Dermis microvascular lymphatic vessel endothelial cell (primary cell): ENCODE measurements at places on chromosomes 7 and 10. TPM values are rescaled to one million over a fixed set of nuclear protein-coding genes. Genes with fewer than 3 reads are reported as not detected.

GRCh38 chr10:58896229-58896628, 280.2 kb upstream of the PHYHIPL start:
- DNase-seq, result no peak

- peak; percentile 36 for DNase-seq
These were observed 37.7 kb downstream of the ASB13 start for GRCh38 chr10:5628451-5629302.

DNA sequence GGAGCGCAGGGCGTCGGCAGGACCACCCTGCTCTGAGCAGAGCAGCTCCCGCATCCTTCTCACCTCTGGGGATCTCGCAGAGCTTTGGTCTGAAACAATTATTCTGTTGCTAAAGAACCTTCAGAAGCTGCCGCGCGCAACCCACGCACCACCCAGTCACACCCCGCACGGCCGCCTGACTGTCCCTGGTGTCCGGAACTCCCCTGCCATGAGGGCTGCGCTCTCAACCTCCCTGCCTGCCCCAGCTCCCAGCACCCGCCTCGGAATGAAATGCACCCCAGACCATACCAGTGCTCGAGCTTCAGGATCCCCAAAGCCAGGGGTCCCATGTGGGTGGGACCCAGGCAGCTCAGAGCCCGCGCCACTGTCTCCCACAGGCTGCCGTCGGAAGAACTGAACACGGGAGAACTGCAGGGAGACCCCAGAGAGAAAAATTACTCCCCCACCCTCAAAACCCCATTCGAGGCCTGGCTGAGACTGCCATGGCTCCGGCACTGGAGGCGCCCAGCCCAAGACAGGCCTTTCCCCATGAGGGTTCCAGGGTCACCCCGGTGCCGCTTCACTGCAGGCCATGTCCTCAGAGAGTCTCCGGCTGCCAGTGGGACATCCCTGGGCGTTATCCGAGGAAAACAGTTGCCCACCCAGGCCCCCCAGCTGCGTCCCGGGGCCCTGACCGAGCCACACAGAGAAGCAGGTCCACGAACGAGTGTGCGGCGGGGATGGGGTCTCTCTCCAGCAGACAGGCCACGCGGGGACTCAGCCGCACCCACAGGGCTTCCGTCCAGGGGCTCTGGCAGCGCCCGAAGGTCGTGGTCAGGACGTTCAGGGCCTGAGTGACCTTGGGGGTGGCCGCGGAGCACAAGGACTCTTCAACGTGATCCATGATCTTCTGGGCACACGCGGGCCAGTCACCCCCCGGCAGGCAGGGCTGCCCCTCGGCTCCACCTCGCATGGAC, 12.1 kb downstream of the BRAT1 start:
- DNase-seq, result no peak

DNA sequence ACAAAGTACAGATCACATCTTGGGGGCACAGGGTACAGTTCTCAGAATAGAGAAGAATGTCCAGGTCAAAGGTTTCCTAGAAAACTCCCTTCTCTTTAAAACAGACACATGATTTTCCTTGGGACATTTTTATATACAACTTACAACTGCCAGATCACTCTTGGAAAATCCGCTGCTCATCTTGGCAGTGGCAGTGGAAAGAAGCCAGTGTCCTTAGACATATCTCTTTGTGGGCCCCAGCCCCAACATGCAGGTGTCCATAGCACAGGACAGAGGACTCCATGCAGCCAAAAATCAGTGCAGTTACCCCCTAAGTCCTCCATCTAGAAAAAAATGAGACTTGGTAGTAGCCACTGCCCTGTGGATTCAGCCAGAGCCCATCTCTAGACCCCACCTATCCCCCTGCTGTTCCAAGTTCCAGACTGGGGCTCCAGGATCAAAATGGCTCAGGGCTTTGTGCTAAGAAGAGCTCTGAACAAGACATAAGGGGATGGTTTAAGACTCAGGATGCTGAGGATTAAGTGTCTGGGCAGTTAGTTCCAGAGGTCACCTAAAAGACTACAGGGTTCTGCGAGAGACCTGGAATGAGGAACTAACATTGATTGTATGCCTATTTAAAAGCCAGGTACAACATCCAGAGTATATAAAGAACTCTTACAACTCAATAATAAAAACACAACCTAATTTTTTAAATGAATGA, 34.4 kb downstream of the HIPK2 start:
- DNase-seq, result no peak

DNA sequence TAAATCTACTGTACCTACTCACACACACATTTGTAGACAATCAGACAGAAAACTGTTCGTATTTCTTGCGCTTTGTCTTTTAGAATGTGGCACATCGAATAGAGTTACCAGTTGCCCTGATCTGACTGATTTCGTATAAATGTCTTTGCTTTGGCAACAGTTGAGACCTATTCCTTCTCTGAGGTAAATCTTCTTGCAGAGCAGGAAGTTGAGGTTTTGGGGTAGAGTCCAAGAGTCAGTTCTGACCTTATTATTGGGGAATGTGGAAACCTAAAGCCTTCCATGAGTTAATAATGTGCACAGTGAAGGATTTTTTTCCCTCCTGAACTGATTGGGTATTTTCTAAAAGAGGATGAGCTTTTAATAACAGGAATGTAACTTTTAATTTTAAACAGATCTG, 135.3 kb downstream of the KIAA1217 start:
- DNase-seq, result peak; percentile 34

GRCh38 chr7:107502154-107502553, 32.3 kb downstream of the GPR22 start:
- no peak for DNase-seq

LHPP gene
- total RNA-seq, result 4.1 and 4.6 TPM in 2 replicates

GRCh38 chr7:107660381-107661080, at the start of gene SLC26A4:
SLC26A4 (plus strand) TSS chr7:107660828; CDS start chr7:107661642, 814 bp downstream.
- no peak for DNase-seq

DNA sequence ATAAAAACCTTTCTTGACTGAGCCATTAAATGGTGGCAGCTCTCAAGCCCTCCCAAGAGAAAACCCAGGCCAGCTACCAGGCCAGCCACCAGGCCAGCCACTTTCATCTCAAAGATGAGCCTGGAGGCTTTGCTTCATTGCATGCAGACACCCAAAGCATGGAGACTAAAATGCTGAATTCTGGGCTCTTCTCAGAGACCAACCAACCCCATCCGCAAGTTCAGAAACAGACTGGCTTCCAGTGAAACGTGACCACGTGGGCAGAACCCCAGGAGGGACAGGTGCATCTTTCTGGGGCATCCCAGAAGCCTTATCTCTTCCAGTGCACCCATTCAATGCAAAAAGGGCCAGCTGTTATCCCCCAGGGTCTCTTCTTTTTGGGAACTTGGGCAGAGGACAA, 20.9 kb downstream of the CHST15 start:
- no peak for DNase-seq

DNA sequence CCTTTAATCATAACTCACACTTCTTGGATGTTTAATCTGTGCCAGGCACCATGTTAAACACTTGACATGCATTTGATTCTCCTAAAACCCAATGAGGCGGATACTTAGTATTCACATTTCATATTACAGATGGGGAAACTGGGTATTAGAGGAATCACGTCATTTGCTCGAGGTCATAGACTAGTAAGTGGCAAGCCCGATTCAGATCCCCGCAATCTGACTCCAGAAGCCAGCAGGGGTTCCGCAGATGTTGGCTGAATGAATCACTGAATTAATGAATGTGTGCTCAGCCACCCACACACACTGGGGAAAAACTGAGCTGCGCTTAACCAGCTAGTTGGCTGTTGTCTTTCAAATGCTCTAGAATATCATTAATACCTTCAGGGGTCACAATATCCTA, 22.5 kb upstream of the ENO4 start:
- DNase-seq, result no peak

DNA sequence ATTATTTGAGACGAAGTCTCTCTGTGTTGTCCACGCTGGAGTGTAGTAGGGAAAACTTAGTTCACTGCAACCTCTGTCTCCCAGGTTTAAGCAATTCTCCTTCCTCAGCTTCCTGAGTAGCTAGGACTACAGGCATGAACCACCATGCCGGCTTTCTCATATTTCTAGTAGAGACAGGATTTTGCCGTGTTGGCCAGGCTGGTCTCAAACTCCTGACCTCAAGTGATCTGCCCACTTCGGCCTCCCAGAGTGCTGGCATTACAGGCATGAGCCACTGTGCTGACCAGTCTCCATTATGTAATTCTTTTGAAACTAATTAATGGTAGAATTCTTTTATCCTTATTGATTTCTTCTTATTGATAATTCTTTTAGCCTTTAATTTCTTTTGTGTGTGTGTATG, 32.5 kb downstream of the PCLO start:
- no peak for DNase-seq

- no peak for DNase-seq
These were observed 458.8 kb upstream of the GHITM start for GRCh38 chr10:83680470-83680891.

GRCh38 chr7:42931447-42931833, 534 bp downstream of the PSMA2 start:
- DNase-seq, result no peak

DNA sequence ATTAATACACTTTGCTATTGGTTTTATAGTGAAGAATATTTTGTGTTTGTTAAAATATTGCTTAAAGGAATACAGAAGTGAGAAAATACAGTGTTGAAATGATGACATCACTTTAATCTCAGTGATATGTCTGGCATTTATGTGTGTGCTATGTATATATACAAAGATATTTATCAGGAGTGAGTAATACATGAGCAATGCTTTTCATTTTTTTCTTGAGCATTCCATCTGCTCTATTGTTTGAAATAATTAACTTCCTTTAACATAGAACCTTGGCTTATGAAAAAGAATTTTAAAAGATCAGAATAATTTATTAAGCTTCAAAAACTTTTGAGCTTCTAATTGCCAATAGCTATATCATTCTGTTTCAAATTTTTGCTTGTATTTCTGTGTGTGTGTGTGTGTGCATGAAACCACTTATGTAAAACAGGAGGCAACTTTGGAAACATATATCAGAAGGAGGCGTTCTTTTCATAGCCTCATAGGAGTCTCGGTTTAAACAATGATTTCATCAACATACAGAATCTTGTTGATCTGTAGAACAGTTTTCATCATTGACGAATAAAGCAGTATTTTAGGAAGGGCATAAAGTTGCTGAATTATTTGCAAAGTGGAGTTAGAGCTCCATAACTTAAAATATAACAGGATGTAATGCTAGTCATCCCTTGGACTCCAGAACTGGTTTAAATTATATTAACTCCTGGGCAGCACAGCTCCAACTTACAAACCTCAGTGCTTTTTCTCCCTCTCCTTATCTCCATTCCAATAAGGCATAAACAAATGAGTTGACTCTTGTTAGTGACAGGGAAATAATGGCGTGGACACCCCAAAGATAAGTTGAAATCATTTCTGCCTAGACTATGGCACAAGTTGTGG, 228.4 kb upstream of the DGKB start:
- peak; percentile 78 for DNase-seq

GRCh38 chr7:1505731-1506550, 1.8 kb upstream of the INTS1 start:
- DNase-seq, result no peak

GRCh38 chr7:43585562-43585961, 2.7 kb downstream of the STK17A start:
- no peak for DNase-seq

DNA sequence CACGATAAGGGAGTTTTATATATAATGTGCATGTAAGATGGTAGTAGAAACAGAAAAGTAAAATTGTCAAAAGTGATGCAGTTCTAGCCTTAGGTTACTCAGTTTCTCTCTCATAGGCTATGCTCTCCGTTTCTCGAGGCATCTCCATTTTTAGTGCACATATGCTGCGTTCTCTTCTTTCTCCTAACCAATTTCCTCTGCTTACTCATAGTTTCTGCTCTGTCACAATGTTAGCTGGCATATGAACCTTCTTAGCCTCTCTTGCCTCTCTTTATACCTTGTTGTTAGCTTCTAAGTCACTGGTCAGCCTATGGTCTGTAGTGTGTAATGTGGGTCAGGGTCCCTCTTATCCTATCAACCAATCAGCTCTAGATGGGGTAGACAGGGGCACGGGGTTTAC, 280.6 kb upstream of the ETV1 start:
- no peak for DNase-seq

- no peak for DNase-seq
These were observed 153.0 kb upstream of the RHEB start for GRCh38 chr7:151672716-151673115.

GRCh38 chr10:111875725-111876124, 307.8 kb downstream of the GPAM start:
- DNase-seq, result no peak

TMEM273 gene
- total RNA-seq, result 14.8 and 68.7 TPM in 2 replicates

CYP26C1 gene
- total RNA-seq, result 0.77 and 1.5 TPM in 2 replicates

DNA sequence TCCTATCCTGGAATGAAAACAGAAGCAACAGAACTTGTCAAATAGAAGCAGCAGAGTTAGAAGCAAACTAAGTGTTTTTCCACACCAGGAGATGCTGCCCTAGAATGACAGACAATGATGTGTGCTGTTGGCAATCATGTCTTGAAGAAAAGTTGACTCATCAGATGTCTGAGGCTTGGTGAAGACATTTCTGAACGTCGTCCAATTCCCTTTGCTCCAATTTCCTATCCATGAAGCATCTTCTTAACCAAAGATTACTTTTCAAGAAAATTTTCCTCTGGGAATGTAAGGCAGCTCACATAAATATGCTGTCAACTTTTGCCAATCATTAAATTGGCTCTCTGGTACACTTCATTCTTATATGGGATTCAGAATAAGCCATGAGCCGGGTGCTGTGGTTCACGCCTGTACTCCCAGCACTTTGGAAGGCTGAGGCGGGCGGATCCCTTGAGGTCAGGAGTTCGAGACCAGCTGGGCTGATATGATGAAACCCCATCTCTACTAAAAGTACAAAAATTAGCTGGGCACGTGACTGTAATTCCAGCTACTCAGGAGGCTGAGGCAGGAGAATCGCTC, 34.6 kb downstream of the MALSU1 start:
- no peak for DNase-seq

DNA sequence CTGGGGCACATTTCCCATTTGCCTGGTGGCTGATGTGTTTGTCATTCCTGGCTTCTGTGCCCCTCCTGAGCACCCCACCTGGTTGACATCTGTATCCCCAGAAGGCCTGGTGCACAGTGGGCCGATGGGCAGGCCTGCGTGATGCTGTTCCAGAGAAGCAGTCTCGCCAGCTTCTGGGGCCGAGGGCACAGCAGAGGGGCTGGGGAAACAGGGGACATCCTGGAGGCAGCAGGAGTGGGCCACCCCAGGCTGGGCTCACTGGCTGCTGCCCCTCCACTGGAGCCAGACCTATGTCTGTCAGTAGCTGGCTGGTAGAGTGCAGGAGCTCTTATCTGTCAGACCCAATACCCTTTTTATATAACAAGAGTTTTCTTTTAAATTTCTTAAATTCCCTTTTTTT, 896 bp upstream of the MYL7 start:
- no peak for DNase-seq
